ENCODE measurements at places on chromosomes 13 and 19.
A peak's percentile ranks its signal among the peaks of the same experiment; 100 is the strongest.

- DNase-seq: no peak
These were observed 7.6 kb downstream of the COL4A2 start for GRCh38 chr13:110314516-110315245.

DNA sequence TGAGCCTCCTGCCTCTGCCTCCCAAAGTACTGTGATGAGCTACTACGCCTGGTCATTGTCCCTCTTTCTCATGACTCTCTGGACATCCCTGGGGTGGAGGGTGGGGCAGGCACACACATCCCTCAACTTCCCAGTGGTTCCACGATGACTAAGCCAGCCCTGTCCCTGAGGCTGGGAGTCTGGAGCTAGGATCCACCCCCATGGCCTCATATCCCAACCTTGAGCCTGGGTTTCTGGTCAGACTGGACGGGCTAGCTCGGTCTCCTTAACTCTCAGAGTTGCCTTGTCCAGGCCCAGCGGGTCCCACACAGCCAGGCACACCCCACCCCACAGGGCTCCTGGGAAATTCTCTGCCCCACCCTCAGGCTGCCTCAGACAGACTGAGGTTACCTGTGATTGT is 19.6 kb downstream of the IER2 start:
- no peak for DNase-seq

DNA sequence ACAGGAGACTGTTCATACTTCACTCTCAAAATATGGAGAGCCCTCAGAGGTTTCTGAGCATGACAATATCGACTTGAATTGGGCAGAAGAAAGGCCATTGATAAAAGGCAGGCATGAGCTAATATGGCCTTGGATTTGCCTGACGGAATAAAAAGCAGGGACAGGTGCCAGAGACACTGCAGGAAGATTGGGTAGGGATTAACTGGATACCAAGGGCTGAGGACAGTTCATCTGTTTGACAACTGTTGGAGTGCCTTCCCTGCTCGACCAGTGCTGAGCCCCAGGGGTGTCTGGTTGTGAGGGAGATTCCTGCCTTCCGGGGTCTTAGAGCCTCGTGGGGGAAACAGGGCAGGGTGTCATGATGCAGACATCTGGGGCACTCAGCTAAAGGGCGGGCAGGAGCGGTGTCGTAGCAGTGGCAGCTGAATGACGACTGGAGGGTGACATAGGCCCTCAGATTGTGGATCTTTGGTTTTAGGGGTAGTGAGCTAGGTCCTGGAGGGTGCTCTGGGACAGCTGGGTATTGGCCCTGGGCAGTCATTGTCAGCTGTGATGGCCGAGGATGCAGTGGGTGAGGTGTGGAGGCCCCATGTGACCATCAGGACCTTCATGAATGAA is 12.3 kb downstream of the GATAD2A start:
- no peak for DNase-seq

DNA sequence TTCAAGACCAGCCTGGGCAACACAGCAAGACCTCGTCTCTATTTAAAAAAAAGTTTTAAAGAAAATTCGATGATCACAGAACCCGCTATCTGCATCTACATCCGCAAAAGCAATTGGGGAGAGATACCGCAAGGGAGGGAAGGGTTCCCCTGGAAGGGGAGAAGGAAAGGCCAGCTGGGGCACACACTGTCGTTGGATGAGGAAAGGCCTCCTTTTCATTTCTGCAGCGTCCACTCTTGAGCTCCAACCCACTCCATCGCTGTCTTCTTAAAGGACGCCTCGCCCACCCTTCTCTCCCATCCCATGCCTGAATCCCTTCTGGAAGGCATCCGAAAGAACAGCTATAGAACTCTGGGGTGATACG is 3.2 kb upstream of the PRKCG start:
- no peak for DNase-seq

DNA sequence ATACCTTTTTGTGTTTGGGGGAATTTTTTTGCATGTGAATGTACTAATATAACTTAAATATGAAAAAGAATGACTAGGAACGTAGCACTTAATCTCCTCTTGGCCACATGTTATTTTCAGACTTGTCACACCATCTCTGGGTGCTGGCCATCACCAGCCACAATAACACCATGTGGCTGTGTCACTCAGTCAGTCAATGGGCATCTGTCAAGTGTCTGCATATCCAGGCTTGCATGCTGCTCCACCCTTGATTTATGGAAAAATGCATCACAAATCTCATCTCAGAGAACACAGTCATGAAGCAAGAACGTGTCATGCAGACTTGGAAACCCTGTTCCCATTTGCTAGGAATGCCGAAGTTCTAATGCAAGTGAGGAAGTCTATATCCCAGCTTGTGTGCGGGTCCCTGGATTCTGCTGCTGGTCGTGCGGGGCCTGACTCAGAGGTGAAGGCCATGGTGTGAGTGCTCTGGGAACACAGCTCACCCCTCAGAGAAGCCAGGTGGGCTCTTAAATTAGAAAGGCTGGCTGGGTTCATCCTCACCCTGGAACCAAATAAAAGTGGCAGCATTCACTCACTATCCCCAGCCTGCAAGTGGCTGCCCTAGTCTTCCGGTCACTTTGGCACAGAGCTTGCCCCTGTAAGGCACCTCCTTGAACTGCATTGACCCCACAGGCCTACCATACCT is 53.6 kb upstream of the ARHGEF7 start:
- no peak for DNase-seq

- no peak for DNase-seq
These were observed 16.4 kb upstream of the KCTD15 start for GRCh38 chr19:33780251-33780650.

- no peak for DNase-seq
These were observed 23.5 kb downstream of the DHX34 start for GRCh38 chr19:47372603-47373002.

GRCh38 chr13:59301174-59301567 is 862.6 kb downstream of the DIAPH3 start:
- no peak for DNase-seq

DNA sequence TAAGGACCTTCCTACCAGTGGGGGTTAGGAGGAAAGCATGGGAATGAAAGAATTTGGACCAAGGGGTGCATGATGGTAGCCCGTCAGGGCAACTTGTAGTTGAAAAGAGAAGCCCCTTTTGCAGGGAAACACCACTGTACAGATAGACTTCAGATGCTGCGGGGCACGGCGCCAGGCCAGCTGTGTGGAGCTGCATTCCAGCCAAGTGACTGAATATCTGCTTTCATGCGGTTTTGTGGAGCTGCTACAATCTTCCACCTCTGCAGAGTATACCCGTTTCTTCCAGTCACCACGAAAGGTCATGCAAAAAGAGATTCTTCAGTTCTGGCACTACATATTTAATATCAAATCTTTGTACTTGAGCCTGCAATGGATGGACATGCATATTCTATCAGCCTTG is 104.7 kb downstream of the RGCC start:
- peak; percentile 68 for DNase-seq

- no peak for DNase-seq
These were observed 41.1 kb downstream of the PIBF1 start for GRCh38 chr13:72823081-72823480.

DNA sequence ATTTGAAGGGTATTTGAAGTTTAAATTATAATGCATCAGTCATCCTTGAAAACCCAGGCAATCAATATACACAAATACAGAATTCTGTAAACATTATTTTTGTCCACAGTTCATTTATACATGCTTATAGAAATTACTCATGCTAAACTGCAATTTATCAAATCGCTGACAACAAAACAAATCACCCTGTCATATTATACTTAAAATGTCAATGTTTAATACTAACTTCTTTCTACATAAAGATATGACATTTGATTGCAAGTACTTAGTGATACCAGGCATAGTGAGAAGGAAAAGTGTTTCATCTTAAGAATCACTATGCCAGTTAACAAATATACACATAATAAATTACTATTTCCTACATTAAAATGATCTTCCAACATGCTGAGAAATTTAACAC is 232.0 kb downstream of the PCDH20 start:
- no peak for DNase-seq

DNA sequence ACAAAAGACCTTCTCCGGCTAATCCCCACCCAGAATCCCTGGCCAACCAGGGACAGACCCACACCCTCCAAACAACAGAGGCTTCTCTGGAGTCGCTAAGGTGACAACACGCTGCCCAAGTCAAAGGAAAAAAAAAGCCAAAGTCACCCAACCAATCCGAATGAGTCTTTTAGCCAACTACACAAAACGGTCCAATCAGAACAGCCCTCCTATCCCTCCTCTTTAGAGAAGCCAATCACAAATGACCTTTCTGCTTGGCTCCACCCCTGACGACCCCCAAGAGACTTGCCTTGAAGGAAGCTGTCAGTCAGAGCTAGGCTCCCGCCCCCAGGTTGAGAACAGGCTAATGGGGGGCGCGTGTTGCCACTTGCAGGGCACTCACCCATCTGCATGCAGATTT is 6.6 kb upstream of the FBXW9 start:
- no peak for DNase-seq

Measured in fibroblast of skin of left biceps (primary cell).